ENCODE measurements at places on chromosomes 3 and 15.
A peak's percentile ranks its signal among the peaks of the same experiment; 100 is the strongest.

DNA sequence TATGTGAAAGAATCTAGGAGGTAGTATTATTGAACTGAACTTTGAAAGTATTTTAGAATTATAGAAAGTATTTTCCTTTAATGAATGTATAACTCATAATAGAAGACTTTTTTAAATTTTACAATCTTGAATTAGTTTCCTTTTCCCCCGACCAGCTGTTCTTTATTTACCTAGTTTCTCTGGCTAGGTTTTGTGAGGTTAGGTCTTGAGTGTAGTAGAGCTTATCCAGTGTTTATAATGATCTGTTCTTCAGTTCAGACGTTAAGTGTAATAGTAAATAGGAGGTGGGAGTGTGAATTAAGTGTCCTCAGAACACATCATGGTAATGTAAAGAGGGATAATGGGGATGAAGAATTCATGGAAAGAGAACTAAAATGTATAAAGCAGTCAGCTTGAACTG is 93.8 kb downstream of the MYRIP start:
- DNase-seq = no peak

GRCh38 chr3:130259166-130259874 is 86.2 kb upstream of the COL6A5 start:
- DNase-seq = no peak

- no peak for DNase-seq
Observed at GRCh38 chr3:129485721-129486663, 42.4 kb upstream of the RHO start.

DNA sequence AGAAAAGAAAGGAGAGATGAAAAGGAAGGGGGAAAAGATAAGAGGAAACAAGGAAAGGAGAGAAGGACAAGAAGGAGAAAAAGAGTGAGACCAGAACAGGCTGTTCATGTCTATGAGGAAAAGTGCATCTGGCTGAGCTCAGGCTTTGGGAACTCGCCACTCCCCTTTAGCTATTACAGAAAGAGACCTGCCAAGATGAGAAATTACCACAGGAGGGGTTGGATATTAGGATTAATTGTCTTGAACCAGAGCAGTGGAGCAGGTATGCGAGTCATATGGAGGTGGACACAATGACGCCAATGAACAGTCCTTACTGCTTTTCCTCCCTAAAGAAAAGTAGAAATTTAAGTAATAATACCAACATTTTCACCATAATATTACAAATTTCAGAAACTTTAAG is 577.0 kb upstream of the ARRDC4 start:
- DNase-seq = no peak

DNA sequence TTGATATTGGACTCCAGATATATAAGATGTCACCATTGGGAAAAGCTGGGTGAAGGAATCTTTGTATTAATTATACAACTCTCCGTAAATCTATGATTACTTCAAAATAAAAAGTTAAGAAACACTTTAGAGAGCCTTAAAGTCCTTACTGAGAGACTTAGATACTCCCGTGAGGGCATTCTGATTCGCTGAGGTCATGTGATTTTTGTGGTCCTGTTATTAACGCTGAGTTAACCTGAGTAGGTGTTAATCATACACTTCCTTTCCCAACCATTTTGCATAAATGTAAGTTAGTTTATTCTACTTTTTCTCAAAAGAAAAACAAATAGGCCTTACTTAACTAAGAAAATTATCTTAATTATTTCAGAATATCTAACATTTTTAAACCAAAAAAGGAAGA is 67.1 kb upstream of the LMOD3 start:
- DNase-seq = no peak

DNA sequence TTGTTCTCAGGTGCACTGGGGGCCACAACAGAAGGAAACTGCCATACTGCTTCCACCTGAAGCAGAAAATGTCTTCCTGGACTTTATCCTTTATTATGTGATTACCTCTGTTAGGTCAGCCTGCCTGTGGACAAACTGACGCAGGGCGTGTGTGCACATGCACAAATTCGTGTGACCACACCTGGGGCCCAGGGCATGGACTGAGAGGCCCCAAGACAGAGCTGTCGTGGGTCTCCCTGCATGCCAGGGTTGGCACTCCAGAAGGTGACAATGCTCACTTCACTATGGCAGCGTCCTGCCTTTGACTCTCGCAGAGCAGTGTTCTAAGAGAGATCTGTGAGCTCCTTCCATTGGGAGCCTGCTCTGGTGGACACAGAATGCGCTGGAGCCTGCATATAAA is 34.5 kb downstream of the CCDC12 start:
- DNase-seq = no peak

- peak; percentile 12 for DNase-seq
Observed at GRCh38 chr15:62254137-62254934, 89.3 kb upstream of the C2CD4B start.

Measured in SK-N-MC (cell line).